Breast epithelium (tissue), 4 donors: ENCODE measurements at places on chromosomes 2 and 18.

GRCh38 chr18:41858761-41859555 is 96.1 kb upstream of the PIK3C3 start:
- no peak for DNase-seq

GRCh38 chr2:71888751-71889445 is 258.8 kb downstream of the CYP26B1 start:
- DNase-seq, result no peak

DNA sequence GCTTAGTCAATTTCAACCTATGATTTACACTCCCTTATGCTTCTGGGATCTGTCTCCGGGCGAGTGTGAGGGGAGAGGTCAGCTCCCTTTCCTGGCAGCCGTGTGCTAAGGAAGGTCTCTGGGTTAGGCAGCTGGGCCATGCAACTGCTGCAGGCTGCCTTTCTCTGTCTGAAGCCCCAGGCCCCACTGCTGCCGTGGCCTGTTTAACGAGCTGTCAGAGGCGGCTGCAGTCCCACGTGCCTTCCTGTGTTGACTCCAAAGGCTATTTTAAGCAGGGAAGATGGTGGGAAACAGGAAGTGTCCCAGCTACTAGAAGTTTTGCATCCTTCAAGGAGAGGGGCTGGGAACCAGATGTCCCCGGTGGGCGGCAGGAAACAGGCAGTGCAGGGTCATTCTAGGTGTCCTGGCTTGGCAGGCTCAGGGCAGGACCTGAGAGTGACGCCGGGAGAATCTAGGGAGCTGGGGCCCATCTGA is 186.4 kb downstream of the TNS1 start:
- DNase-seq, result no peak

DNA sequence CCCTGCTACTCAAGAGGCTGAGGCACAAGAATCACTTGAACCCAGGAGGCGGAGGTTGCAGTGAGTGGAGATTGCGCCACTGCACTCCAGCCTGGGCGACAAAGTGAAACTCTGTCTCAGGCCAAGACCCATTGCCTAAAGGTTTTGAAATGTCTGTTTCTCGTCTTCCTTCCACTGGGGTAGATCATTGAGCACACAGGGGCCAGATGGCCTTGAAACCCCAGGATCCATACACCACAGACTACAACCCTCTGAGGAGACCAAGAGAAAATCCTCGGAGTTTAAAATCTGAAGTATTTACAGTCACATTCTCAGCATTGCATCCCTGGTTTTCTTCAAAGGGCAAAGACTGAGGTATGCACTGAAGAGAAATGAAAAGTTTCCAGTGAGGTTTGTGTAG is 7.1 kb upstream of the EPAS1 start:
- DNase-seq, result no peak

DNA sequence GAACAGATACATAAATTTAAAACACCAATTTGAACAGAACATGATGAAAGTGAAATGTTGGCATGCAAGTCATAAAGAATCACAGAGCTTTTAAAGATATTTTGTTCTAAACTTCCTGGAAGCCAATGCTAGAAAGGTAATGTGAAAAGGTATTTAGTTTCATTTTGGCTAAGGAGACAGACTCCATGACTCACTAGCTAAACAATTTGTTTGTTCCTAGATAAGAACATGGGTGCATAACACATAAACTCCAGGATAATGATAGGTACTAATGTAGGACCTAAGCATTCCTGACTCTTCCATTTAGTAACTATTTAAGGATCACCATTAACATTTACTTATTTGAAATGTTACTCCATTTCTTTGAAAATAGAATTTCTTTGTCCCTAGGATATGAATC is 292.5 kb upstream of the CNTNAP5 start:
- no peak for DNase-seq

GRCh38 chr2:66000901-66001300 is 434.0 kb upstream of the MEIS1 start:
- DNase-seq, result no peak

DNA sequence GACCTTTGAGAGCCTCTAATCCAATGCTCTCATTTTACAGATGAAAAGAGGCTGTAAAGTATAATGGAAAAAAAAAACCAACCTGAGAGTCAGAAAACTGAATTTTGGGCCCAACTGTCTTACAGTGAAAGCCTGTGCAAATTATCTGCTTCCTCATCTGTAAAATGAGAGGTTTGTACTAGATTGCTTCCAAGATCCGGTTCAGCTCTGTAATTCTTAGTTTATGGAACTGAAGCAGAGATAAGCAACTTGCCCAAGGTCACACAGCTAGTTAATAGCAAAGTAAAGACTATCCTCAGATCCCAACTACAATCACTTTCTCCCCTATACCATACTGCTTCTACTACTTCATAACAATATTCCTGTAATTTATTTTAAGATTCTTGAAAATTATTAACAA is 6.3 kb downstream of the TLK1 start:
- DNase-seq, result no peak

GRCh38 chr2:141439524-141439923 is 691.3 kb downstream of the LRP1B start:
- DNase-seq, result no peak

DNA sequence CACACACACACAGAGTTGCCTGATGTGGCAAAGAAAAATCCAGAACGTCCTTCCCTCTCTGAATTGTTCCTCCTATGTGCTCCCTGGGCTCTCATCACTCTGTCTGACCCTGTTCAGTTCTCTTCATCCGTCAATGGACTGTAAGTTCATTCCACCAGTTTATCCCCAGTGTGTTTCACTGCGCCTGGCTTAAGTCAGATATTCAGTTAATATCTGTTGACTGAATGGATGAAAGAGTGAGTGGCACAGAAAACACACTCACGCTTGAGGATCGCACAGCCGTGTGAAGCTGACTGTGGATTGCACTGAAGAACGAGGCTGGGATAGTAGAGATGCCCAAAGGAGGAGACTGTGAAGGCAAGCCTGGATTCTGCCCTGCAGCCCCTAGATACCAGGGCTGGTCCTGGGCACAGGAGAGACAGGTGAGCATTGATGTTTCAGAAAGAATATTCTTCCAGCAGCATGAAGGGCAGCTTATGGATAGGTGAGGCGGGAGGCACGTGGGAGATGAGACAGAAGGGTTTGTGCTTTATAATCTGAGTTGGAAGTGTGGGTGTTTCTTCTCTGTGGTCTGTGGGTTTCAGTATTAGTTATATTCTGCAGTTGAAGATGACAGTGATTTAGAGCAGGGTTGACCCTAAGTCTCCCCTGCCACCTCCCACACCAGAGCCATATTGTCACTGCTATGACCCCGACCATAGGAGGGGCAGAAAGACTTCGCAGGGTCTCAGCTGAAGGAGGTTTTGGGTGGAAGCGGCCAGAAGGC is 129.9 kb downstream of the SOCS6 start:
- no peak for DNase-seq

DNA sequence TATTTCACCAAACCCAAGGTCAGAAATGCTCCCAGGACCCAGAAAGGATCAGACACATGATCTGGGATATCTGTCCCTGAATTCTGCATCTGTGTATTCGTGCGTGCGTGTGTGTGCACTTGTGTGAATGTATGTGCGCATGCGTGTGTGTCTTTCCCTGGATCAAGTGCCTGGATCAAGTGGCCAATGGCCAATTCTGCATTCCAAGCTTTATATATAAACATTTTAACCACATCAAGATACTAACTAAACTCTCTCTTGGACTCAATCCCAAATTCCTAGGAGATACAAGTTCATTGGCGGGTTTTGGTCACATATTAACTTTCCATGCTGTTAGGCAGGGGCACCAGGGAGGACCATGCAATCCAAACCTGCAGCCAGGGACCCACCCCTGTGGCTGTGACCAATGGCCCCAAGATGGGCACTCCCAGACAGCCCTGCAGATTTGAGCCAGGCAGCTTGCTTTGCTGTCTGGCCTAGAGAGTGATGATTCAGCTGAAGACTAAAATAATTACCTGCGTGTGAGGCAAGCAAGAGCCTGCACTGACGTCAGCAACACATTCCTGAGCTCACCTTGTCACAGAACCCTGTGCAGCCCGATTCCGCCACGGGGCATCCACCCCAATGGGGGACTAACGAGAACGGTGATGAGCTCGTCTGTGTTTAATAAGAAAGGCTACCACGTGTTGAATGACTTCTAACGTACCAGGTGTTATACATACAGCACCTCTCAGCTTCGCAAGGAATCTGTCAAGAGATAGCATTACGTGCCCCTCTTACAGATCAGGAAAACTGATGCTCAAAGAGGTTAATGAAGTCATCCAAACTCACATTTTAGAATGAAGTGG is 45.3 kb upstream of the ROCK2 start:
- DNase-seq, result no peak

- DNase-seq, result no peak
Measured at GRCh38 chr18:8639762-8640161, 30.5 kb downstream of the RAB12 start.

DNA sequence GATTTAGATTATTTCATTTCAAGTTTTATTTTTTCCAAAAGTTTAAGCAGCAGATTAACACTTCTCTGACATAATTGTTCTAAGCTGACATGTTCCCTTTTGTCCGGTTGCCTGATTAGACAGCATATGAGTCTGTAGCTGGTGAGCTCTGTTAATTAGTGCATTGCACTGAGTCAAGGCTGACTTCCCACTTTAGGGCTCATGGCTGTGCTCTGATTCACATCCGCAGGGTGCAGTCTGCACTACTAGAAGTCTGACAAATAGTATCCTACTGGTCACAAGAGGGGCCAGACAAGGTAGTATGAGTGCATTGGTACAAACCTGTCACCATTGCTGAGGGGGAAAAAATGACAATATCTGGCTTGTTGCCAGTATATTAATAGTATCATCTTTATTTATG is 443.9 kb upstream of the ZNF804A start:
- no peak for DNase-seq

GRCh38 chr2:219327719-219328118 is 4.8 kb downstream of the RESP18 start:
- no peak for DNase-seq

DNA sequence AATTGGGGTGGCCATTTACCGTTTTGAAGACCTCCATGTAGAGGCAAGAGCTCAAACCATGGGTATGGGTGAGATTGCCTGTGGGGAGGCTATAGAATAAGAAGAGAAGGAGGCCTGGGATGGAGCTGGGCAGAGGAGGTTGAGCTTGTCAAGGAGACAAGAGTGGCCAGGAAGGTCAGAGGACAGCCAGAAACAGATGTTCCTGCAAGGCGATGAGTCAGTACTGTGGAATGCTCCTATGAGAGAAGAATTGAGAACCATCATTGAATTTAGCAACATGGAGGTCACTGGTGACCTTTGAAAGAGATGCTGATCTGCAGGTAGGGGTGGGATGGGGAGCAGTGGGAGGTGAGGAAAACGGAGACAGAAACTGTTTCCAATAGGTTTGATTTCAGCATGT is 3.5 kb downstream of the ACSL3 start:
- no peak for DNase-seq

- DNase-seq, result no peak
Measured at GRCh38 chr18:53789376-53790247, 434.9 kb downstream of the MBD2 start.
